ENCODE measurements at places on chromosomes 2 and 18.

DNA sequence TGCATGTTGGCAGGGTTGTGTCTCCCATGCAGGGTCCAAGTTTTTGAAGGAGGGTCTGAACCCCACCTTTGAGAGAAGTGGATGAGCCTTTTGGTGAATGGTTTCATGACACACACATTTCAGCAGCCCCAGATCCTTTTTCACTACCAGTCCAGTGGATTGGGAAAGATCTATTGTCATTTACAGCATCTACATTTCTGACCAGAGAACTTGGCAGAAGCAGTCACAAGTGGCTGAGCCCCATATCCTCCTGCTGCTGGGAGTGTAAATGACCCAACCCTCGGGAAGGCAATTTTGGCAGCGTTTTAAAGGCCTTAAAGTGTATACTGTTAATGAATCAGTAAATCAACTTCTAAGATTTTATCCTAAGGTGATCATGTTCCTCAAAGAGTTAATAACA lies 174.1 kb upstream of the RASGRP3 start:
- DNase-seq = no peak

GRCh38 chr2:205078762-205079161 lies 533.5 kb downstream of the PARD3B start:
- DNase-seq = no peak

DNA sequence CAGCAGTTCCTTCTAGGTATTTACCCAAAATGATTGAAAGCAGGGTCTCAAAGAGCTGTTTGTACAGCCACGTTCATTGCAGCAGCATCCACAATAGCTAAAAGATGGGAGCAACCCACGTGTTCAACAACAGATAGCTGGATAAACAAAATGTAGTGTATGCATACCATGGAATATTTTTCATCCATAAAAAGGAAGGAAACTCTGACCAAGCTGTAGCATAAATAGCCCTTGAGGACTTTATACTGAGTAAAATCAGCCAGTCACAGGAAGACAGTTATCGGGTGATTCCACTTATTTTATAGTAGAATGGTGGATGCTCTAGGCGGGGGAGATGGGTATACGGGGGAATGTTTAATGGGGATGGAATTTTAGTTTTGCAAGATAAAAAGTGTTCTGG lies 7.5 kb downstream of the TRAPPC12 start:
- no peak for DNase-seq

GRCh38 chr18:39966275-39966674 lies 1988.8 kb upstream of the PIK3C3 start:
- DNase-seq = no peak

DNA sequence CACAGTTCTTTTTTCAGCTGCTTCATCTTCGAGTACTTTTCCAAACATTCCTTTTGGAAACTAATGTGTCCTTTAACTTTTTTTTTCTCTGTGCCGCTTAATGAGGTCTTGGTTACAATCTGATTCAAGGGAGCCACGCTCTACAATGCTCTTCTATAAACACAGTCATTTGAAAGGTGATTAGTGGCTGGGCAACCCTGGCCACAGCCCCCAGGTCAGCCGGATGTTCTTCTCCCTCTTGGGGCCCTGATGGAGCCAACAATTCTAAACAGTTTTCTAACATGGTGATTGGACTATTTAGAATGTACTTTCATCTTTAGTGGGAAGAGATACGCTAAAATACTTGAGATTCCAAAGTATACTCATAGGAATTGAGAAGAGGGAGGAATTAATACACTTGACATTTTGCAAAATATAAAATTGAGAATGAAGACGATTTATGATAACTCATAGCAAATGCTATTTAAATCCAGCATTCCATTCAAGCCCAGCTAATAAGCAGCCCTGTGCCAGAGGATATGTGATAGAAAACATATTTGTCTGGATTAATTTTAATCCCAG lies 83.7 kb upstream of the MBOAT2 start:
- DNase-seq = no peak

DNA sequence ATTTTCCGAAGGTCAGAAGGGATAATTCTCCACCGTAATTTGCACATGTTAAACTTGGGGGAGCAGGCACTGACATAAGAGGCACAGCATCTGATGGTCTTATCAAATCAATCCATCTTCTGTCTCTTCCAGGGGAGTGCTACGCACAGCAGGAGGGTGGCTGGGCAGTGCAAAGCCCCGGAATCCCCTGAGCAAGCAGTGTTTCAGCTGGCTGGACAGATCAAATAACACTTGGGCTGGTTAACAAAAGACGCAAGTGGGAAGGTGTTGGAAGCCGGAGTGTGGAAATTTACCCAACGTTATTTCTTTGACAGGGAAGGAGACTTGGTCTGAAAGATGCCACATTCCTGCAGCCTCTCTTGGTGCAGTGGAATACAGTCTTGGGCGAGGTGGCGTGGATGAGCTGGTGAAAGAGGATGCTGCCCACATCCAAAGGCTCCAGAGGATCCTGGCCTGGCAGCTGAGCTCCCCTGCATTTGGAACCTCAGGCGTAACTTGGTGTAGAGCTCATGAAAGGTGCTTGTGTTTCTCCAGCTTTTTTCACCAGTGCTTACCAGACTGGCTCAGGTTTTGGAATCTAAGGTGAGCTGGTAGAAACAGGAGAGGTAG lies 103.0 kb downstream of the MAPK4 start:
- DNase-seq = no peak

GRCh38 chr18:57436191-57436964 lies 1.2 kb downstream of the ONECUT2 start:
- DNase-seq = no peak

- DNase-seq = no peak
Measured at GRCh38 chr2:9497017-9497416, 22.7 kb downstream of the IAH1 start.

- no peak for DNase-seq
Measured at GRCh38 chr18:3321133-3321812, 59.3 kb downstream of the MYL12B start.

DNA sequence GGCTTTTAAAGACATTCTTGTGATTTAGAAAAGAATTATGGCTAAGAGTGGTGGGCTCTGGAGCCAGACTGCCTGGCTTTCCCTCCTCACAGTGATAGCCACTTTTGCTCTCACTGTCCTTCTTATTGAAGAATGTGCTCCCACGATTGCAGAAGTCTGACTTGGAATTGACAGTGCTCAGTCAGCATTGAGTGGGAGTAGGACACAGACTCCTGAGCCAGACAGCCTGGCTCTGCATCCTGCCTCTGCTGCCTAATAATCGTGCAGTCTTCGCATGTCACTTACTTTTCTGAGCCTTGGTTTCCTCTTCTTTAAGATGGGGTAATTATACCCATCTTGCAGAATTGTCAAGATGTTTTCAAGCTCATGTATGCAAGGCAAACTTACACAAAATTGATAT lies 23.3 kb downstream of the SPATS2L start:
- no peak for DNase-seq

DNA sequence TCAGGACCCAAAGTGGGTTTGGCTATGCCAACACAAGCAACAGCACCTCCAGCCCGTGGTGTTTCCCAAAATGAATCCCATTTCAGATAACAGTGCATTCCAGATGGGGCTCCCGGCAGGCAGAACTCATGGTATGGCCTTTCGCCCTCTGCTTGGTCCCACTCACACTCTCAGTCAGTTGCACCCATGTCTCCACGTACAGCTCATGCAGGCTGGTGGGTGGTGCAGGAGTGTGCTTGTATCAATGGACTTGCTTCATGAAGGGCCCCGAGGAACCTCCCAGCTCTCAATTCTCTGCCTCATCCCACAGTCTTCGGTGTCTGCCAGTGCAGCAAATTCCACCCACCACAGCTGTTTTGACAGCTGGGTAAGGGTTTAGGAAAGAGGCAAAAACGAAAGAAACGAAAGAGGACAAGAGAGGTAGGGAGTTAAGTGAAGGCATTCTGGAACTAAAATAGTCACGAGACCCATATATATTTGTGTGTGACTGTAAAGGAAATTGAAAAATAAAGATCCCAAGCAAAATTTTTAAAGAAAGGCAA lies 278.1 kb downstream of the DCDC2C start:
- no peak for DNase-seq

DNA sequence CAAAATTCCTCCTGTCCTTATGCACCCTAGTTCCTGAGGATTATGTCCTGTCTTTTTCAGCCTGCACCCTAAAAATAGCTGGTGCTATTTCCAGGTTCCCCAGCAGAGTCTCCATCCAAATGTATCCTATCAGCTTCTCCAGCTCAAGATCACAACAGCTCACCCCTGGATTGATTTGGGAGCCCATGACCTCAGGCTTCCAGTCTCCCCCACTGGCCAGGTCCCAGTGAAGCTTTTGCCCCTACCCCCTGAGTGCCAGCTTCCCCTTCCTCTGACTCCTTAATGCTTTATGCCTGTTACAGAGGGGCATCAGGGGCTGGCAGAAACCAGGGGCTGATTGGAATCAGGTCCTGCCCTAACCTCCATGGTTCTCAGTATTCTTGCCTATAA lies 76.9 kb upstream of the DAPL1 start:
- no peak for DNase-seq

DNA sequence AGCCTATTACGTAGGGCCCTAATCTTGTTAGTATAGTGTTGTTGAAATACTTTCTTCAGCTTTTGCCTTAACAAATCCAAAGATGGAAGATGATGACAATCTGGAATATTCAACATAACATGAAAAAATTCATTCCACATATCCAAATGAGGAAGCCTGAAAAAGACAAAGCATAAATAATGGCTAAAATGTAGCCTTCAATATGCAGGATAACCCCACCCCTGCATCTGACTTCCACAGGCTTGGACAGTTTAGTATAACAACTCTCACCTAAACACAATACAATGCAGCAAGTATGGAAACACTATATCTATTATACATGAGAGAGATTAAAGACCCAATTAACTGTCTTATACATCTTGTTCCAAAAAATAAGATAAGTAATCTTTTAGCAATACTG lies 39.9 kb downstream of the BUB1 start:
- no peak for DNase-seq

Measured in stimulated activated CD8-positive, alpha-beta memory T cell treated with anti-CD3 and anti-CD28 coated beads, Interleukin-2, amount 100 ng/mL, for 48 hours (primary cell).